ENCODE measurements at places on chromosomes 2 and 18.

DNA sequence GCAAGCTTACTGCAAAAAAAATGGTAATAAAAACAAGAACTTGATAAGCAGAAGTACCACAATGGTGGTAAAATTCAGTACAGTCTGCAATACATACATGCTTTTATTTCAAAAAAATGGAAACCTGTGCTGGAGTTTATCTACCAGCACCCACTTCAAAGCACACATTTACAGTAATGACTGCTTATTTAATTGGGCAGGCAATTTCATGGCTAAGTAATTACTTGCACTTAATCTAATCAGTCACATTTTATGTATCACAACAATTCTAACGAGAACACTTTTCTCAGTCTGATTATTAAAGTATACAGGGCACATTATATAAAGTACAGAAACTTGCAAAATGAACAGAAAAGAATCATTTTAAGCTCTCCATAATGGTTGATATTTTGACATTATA is 5.2 kb downstream of the APCDD1 start:
- DNase-seq: no peak

DNA sequence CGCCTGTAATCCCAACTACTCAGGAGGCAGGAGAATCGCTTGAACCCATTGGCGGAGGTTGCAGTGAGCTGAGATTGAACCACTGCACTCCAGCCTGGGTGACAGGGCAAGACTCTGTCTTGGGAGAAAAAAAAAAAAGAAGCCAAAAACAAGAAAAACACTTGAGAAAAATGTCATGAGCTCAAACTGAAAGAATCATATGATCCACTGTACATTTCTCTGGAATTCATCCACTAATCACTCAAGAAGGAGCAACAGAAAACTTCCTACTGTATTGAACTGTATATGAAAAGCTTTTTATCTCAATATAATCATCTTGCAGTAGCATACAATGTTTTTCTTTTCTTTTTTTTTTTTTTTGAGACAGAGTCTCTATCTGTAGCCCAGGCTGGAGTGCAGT is 40.4 kb downstream of the EPG5 start:
- no peak for DNase-seq

- DNase-seq: no peak
Measured at GRCh38 chr2:52264488-52264887, 1232.6 kb upstream of the NRXN1 start.

- DNase-seq: no peak
Measured at GRCh38 chr2:100977511-100977910, 24.6 kb upstream of the RPL31 start.

GRCh38 chr2:142190805-142191204 is 60.0 kb upstream of the LRP1B start:
- DNase-seq: no peak

DNA sequence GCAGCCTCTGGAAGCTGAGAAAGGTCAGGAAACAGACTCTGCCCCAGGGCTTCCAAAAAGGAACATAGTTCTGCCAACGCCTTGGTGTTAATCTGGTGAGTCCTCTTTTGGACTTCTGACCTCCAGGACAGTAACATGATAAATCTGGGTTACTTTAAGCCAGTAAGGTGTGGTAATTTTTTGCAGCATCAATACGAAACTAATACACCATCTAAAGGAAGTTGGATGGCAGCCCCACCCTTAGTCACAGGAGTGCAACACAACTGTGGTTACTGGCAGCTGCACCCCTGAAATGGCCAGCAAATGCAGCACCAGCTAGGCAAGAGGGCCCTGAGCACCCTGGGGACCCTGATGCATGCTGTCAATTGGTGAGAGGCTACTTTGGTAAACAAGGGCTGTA is 25.8 kb downstream of the CREG2 start:
- DNase-seq: no peak

- peak; percentile 78 for DNase-seq
Measured at GRCh38 chr2:43106559-43107527, 119.6 kb downstream of the ZFP36L2 start.

GRCh38 chr2:317501-318424 is 29.9 kb upstream of the ALKAL2 start:
- DNase-seq: no peak

GRCh38 chr2:160408959-160409291 is 84.7 kb downstream of the RBMS1 start:
- no peak for DNase-seq

- DNase-seq: no peak
Measured at GRCh38 chr2:63819765-63820717, 21.7 kb upstream of the UGP2 start.

- DNase-seq: no peak
Measured at GRCh38 chr2:134320930-134321329, 67.1 kb downstream of the MGAT5 start.

GRCh38 chr18:78992041-78993011 is 12.7 kb downstream of the SALL3 start:
- no peak for DNase-seq

- DNase-seq: no peak
Measured at GRCh38 chr18:76351961-76352581, 143.0 kb downstream of the ZNF516 start.

DNA sequence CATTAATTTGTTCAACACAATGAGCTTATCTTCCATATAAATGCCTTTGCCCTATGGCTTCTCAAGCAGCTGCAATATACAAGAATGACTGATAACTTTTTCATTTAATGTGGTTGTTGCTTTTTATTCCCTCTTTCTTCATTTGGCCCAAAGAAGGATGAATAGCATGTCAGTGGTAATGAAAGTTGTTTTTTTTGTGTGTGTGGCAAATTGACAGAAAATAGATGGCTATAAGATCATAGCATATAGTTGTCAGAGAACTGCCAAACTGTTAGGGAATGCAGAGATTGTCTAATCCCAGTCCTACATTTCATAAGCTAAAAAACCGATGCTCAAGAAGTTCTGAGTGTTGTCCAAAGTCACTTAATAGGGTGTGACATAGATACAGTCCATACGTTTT is 244.3 kb downstream of the ACTR3 start:
- DNase-seq: no peak

- DNase-seq: no peak
Measured at GRCh38 chr18:8546677-8547076, 62.6 kb upstream of the RAB12 start.

DNA sequence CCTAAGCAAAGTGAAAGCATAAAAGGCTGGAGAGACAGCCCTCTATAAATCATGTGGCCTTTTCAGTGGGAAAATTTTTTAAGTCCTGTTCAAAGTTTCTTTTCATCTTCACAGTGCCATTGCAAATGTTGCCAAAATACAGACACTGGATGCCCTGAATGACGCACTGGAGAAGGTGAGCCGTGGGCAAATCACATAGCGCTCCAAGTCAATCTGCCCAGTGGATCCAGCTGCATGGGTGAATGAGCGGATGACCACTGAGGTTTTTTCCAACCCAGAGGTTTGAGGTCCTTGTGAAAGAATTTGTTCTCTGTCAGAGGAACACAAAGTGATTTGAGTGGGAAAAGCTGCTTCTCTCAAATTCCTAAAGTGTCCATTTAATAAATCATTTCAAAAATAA is 11.8 kb downstream of the DAPL1 start:
- DNase-seq: no peak

- no peak for DNase-seq
Measured at GRCh38 chr2:168207851-168208250, 39.5 kb downstream of the STK39 start.

GRCh38 chr2:188495969-188496431 is 204.3 kb downstream of the GULP1 start:
- no peak for DNase-seq

- no peak for DNase-seq
Measured at GRCh38 chr2:46769809-46770208, 145.8 kb downstream of the MCFD2 start.

GRCh38 chr2:130183512-130184373 is 1.7 kb downstream of the MZT2B start:
- DNase-seq: peak; percentile 26

GRCh38 chr18:23131693-23132319 is 3.5 kb upstream of the CABLES1 start:
- no peak for DNase-seq

DNA sequence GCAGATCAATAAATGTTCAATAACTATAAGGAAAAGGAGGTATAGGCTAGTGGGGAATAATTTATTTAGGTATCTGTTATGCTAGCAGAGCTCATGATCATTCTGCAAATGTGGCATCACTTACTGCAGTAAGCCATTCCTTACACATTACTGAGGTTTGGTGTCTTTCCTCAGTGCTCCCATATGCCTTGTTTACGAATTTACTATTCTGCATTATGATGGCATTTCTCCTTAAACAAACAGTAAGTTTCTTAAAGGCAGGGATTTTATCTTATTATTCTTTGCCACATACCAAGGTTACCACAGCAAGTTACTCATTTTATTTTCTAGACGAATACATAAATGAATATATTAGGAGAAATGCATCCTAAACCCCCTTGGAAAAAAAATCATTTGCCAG is 88.4 kb downstream of the DSEL start:
- DNase-seq: no peak

- DNase-seq: no peak
Measured at GRCh38 chr18:77088963-77089722, 43.4 kb downstream of the MBP start.

DNA sequence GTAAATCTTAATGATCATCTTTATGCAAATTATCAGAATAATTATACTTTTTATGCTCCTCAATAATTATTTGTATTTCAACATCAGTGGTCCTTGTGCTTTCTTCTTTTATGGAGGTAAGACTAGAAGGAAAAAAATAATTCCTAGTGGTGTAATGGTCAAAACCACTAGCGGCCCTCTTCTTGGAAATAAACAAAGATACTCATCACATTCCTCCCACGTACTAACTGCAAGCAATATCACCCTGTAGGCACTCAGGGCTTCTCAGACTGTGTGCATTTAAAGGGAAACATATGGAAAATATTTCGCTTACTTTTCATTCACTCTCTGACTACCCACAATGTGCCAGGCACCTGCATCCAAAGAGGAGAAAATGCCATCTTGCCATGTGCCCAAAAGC is 263.7 kb downstream of the DOK6 start:
- no peak for DNase-seq

- DNase-seq: peak; percentile 18
Measured at GRCh38 chr2:221943076-221943810, 355.6 kb downstream of the PAX3 start.

- DNase-seq: no peak
Measured at GRCh38 chr2:96832754-96833507, 10.9 kb downstream of the ANKRD23 start.

- peak; percentile 25 for DNase-seq
Measured at GRCh38 chr18:11387880-11388279, 221.5 kb upstream of the SLC35G4 start.

- DNase-seq: no peak
Measured at GRCh38 chr2:238151628-238152235, 7.0 kb upstream of the ERFE start.

- no peak for DNase-seq
Measured at GRCh38 chr2:199552141-199552540, 94.4 kb upstream of the SATB2 start.

DNA sequence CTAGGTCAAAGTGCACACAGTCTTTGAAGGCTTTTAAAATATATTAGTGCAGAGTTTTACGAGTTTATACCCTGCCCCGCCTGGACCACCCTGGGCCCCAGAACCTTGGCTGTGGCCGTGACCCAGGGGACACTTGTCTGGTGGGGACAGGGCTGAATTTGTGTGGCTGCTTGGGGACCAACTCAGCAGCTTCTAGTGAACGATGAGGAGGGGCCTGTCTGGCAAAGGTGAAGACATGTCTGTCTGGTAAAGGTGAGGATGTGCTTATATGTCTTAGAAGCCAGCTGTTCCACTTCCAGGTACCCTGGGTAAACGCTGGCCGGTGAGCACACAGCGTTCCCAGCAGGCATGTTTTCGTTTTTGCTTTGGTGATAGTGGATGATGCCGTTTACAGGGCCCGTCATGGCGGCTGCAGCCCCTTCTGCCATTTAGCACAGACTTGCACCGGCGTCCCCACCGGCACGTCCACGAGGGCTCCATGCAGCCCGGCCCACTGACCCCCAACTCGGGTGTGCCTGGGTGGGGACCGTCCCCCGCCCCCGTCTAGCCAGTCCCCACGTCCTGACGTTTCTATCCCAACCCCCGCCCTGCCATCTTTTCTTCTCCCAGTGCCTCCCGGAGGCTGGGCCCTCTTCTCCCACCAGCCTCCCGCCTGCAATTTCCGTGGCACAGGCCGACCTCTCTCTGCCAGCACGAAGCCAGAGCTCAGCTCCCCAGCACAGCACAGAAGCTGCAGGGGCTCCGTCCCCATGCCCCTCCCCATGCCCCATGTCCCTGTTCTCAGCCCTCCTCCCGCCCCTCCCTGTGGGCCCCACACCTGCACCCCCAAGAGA is 67.8 kb downstream of the SLC66A2 start:
- no peak for DNase-seq

GRCh38 chr2:27891673-27892105 is 1.2 kb downstream of the BABAM2 start:
- no peak for DNase-seq

DNA sequence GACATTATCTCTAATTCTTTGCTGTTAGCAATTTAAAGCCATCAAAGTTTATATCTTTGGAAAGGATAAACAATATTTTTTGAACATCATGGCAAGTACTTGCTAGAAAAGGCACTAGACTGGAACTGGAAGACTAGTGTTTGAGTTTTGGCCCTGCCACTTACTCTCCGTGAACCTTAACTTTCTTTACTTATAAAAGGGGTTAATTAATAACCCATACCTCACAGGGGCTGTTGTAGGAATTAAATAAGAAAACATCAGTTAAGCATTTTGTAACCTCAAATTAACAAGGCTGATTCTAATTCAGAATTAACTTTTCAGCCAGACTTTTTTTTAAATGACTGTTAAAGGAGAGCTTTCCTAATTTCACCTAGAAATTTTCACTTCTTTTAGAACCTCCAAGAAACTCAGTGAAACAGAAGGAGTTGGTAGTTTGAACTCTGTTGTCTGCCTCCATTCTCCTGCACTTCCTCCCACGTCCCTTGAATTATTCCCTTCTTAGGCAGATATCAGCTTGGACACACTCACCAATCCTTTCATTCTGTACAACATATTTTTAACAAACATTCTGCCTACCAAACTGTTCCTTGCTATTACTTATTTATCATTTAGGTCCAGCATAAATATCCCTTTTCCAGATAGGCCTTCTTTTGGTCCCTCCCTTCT is 79.5 kb downstream of the COX7A2L start:
- no peak for DNase-seq

GRCh38 chr2:121039679-121040078 is 245.3 kb downstream of the TFCP2L1 start:
- no peak for DNase-seq

GRCh38 chr2:59824314-59824713 is 729.1 kb downstream of the BCL11A start:
- no peak for DNase-seq

- peak; percentile 36 for DNase-seq
Measured at GRCh38 chr2:37982147-37982582, 57.1 kb downstream of the RMDN2 start.

DNA sequence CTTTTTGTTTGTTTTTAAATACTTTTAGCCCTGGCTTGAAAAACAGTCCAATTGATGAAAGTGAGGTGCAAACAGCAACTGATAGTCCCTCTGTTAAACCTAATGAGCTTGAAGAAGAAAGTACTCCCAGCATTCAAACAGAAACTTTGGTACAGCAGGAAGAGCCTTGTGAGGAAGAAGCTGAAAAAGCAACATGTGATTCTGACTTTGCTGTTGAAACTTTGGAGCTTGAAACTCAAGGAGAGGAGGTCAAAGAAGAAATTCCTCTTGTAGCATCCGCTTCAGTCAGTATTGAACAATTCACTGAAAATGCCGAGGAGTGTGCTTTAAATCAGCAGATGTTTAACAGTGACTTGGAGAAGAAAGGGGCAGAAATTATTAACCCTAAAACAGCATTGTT is 30.6 kb upstream of the DYSF start:
- DNase-seq: no peak

Data from globus pallidus (tissue), 1 donor.